RWPE2 (cell line): ENCODE measurements at places on chromosomes 13 and 19.

DNA sequence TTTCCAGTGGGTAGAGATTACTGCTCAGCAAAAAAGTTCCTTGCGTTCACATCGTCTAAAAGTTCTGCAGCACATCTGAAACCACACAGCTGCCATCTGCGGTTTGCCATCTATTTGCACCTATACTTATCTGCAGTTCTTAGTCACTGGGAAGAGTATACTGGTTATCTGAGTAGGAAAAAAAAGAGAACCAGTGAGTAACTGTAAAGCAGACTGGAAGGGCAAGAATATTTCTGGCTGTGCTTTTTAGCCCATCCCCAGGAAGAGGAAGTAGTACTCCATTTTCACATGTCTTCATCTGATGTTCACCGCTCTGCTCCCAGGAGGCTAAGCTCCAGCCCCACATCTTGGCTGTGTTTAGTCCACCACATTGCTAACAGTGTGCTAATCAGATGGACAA, 35.6 kb downstream of the EFNB2 start:
- H3K4me1 ChIP-seq: peaks cover 22% of the 10 kb centered on the region
- no peak overlapping the region for H3K4me3 ChIP-seq
- H3K36me3 ChIP-seq: peaks cover 95% of the 10 kb centered on the region
- no peak for DNase-seq
- no peak overlapping the region for H3K27ac ChIP-seq

- no peaks in the 10 kb centered on the region for H3K27me3 ChIP-seq
- no peak for DNase-seq
- no peak overlapping the region for H3K4me3 ChIP-seq
- H3K27ac ChIP-seq: no peak overlapping the region
Measured at GRCh38 chr19:31519908-31520307, 170.7 kb upstream of the TSHZ3 start.

GRCh38 chr19:30135797-30136196, 193.8 kb downstream of the URI1 start:
- H3K27ac ChIP-seq: no peak overlapping the region
- DNase-seq: no peak
- H3K36me3 ChIP-seq: no peaks in the 10 kb centered on the region

GRCh38 chr13:26759907-26760831, at the start of gene GPR12:
GPR12 (minus strand) TSS chr13:26760786; CDS start chr13:26759827, 959 bp downstream.
- no peaks in the 10 kb centered on the region for H3K36me3 ChIP-seq
- no peak within 1 kb of the TSS for H3K4me3 ChIP-seq
- no peak for DNase-seq
- H3K27ac ChIP-seq: no peak within 1 kb of the TSS

GRCh38 chr19:19064811-19065745, 1.3 kb downstream of the SLC25A42 start:
- H3K36me3 ChIP-seq: no peaks in the 10 kb centered on the region
- H3K27ac ChIP-seq: no peak overlapping the region
- H3K27me3 ChIP-seq: no peaks in the 10 kb centered on the region
- peaks cover 4% of the 10 kb centered on the region for H3K4me1 ChIP-seq
- DNase-seq: no peak

GRCh38 chr13:27296496-27296895, 25.9 kb downstream of the RASL11A start:
- H3K4me1 ChIP-seq: no peaks in the 10 kb centered on the region
- DNase-seq: no peak
- no peaks in the 10 kb centered on the region for H3K36me3 ChIP-seq
- no peaks in the 10 kb centered on the region for H3K27me3 ChIP-seq
- H3K27ac ChIP-seq: no peak overlapping the region

DNA sequence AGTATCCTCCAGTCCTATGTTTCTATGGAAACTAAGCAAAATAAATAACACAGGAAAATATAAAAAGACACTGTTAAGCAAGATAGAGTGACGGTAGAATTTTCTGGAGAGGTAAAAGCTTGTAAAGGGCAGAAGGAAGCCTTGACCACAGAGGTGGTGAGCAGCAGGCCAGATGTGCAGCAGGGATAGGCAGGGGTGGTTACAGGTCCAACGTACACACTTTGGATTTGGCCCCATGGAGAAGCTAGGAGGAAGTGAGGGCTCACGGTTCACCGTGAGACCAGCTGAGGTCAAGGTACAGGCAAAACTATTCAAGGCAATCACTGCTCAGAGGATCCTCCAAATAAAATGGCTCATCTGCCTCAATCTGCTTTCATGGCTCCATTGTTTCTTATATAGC, 242.8 kb downstream of the B3GLCT start:
- no peaks in the 10 kb centered on the region for H3K27me3 ChIP-seq
- no peak for DNase-seq
- no peaks in the 10 kb centered on the region for H3K4me1 ChIP-seq
- H3K36me3 ChIP-seq: no peaks in the 10 kb centered on the region
- H3K4me3 ChIP-seq: no peak overlapping the region
- H3K27ac ChIP-seq: no peak overlapping the region

GRCh38 chr19:15475611-15476010, 3.7 kb downstream of the PGLYRP2 start:
- no peak for DNase-seq
- no peaks in the 10 kb centered on the region for H3K4me1 ChIP-seq
- peaks cover 5% of the 10 kb centered on the region for H3K27me3 ChIP-seq
- H3K27ac ChIP-seq: no peak overlapping the region
- H3K36me3 ChIP-seq: no peaks in the 10 kb centered on the region
- H3K4me3 ChIP-seq: no peak overlapping the region

DNA sequence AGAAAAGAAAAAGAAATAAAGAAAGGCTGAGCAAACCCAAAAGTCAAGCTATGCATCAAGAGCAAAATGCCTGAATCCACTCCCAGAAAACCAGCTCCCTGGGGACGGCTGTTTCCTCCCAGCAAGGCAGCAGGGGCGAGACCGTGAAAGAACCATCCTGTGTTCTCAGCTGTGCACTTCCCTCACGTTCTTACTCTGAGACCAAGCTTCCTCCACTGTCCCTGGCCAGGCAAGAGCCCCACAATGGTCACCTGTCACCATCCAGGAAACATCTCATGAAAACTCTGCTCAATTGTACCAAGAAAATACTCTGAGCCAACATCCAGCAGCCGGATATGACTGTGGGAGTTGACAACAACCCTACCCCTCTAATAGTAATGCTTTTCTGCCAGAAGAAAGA, 22.9 kb downstream of the RAB20 start:
- no peaks in the 10 kb centered on the region for H3K36me3 ChIP-seq
- H3K27ac ChIP-seq: no peak overlapping the region
- H3K4me3 ChIP-seq: no peak overlapping the region

DNA sequence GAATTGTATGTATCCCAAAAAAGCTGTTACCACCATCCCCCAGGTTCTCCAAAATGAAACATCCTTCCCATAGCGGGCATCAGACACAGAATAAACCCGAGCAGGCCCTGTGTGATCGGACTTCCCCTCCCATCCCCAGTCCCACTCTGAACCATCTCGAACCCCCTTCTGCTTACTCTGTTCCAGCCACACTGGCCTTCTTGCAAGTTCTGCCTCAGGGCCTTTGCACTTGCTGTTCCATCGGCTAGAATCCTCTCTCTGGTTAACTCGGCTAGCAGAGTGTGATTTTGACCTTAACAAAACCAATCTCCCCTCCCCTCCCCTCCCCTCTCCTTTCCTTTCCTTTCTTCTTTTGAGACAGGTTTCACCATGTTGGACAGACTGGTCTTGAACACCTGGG, 15.7 kb downstream of the AP2S1 start:
- DNase-seq: no peak
- H3K4me3 ChIP-seq: no peak overlapping the region
- peaks cover 25% of the 10 kb centered on the region for H3K36me3 ChIP-seq
- no peaks in the 10 kb centered on the region for H3K27me3 ChIP-seq
- no peak overlapping the region for H3K27ac ChIP-seq
- H3K4me1 ChIP-seq: peaks cover 4% of the 10 kb centered on the region

GRCh38 chr19:17095141-17095919, 19.8 kb downstream of the MYO9B start:
- H3K27me3 ChIP-seq: no peaks in the 10 kb centered on the region
- H3K27ac ChIP-seq: no peak overlapping the region
- H3K36me3 ChIP-seq: 0 out of 2 replicates have a peak, but pooled peaks cover 4% of the 10 kb centered on the region

DNA sequence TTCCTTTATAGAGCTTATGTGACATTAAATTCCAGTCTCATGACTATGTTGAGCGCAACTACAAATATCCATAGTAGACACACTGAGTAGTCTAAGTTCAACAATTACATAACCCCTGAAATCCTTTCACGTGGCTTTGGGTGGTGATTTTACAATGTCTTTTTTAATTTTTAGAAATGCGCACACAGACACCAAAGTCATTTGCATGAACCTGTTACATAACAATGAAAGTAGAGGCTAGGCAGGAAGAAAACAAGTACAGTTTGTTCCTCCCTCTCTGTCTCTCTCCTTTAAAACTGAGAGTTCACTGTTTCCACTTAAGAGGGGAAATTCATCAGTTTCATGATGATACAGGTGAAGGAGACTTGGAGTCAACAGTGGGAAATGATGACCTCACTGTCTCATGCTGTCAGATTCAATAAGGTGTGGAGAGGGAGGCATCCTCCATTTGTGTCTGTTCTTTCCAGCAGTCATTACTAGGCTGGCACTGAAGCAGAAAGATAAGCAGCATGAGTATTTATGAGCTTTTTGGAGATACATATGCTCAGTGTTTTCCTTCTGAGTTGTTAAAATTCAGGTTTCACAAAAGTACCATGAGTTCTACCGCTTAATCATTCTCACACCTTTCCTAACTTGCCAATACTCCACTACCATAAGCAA, 201.8 kb downstream of the LHFPL6 start:
- no peaks in the 10 kb centered on the region for H3K36me3 ChIP-seq
- H3K4me1 ChIP-seq: no peaks in the 10 kb centered on the region
- H3K27ac ChIP-seq: no peak overlapping the region
- H3K27me3 ChIP-seq: no peaks in the 10 kb centered on the region

DNA sequence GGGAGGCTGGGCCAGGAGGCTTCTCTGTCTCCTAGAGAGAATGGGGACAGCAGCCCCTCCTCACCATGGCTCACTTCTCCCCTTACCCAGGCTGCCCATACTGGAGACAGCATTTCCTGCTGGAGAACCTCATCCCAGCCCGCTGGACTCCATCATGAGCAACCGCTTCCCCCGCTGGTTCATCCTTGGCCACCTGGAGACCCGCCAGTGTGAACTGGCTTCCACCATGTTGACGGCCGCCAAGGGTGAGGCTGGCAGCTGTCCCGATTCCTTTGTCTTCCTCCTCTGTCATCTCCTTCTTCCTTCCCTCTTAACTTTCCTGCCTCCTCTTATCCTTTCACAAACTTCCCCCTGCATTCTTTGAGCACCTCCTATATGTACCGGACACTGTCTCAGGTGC, 28.0 kb downstream of the ZSWIM4 start:
- no peak for DNase-seq
- H3K27ac ChIP-seq: peak overlapping the region; percentile 76
- H3K4me3 ChIP-seq: no peak overlapping the region
- no peaks in the 10 kb centered on the region for H3K27me3 ChIP-seq
- H3K36me3 ChIP-seq: peaks cover 27% of the 10 kb centered on the region

GRCh38 chr19:39906820-39907611, 27.4 kb downstream of the FCGBP start:
- no peaks in the 10 kb centered on the region for H3K36me3 ChIP-seq
- DNase-seq: no peak
- H3K4me3 ChIP-seq: no peak overlapping the region

DNA sequence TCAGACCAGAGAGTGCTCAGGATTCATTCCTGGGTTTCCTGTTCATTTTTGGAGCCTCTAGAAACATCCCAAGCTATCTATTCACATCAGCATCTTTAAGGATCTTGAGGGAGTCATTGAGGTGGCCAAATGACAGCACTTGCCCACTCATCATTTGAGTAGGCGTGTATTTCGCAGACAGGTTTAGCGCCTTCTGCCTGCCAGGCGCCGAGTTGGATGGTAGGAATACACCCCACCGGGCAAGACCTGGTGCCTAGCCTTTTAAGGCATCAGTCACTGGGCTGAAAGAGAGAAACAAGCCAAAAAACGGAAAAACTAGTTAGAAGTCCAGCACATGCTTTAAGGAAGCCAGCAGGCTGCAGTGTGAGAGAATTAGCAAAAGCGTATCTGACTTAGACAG, 33.8 kb downstream of the PEX11G start:
- no peak overlapping the region for H3K4me3 ChIP-seq
- peaks cover 3% of the 10 kb centered on the region for H3K4me1 ChIP-seq
- no peak for DNase-seq
- H3K36me3 ChIP-seq: peaks cover 85% of the 10 kb centered on the region

DNA sequence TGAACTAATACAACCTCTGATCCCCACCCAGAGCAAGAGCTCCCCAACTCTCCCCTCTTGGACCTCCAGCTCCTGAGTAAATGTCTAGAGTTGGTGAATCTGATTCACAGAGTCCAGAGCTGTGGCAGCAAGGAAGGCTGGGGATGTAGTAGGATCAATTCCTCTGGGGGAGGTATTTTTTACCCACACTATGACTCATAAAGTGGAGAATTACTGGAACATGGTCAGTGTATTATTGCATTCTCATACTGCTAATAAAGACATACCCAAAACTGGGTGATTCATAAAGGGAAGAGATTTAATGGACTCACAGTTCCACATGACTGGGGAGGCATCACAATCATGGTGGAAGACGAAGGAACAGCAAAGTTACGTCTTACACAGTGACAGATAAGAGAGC, 496.7 kb downstream of the EFNB2 start:
- DNase-seq: no peak
- H3K4me1 ChIP-seq: peaks cover 5% of the 10 kb centered on the region
- H3K36me3 ChIP-seq: no peaks in the 10 kb centered on the region
- no peaks in the 10 kb centered on the region for H3K27me3 ChIP-seq

- no peak overlapping the region for H3K27ac ChIP-seq
- H3K36me3 ChIP-seq: no peaks in the 10 kb centered on the region
- H3K4me3 ChIP-seq: no peak overlapping the region
- H3K27me3 ChIP-seq: no peaks in the 10 kb centered on the region
Measured at GRCh38 chr19:7247155-7247554, 47.1 kb downstream of the INSR start.

DNA sequence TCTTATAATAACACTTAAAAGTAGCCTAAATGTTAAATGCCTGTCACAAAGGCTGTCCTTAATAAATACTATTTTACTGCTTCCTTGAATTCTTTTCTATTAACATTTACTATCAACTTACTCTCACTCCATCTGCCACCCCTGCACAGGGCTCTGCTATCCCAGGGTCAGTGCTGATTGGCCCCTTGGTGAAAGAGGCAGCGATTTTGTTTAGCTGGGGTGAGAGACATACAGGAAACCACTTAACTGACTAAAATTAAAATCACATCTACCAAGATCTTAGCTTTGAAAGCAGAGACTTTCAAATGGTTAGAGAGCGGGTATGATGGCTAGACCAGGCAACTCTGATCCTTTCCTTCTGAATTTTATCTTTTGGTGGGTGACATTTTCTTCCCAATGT, 149.9 kb upstream of the HTR2A start:
- no peaks in the 10 kb centered on the region for H3K36me3 ChIP-seq
- H3K27ac ChIP-seq: no peak overlapping the region
- H3K27me3 ChIP-seq: no peaks in the 10 kb centered on the region
- H3K4me3 ChIP-seq: no peak overlapping the region
- no peaks in the 10 kb centered on the region for H3K4me1 ChIP-seq

GRCh38 chr19:16895467-16896145, 6.8 kb downstream of the F2RL3 start:
- H3K4me3 ChIP-seq: no peak overlapping the region
- no peak for DNase-seq
- H3K4me1 ChIP-seq: no peaks in the 10 kb centered on the region
- H3K27ac ChIP-seq: no peak overlapping the region
- no peaks in the 10 kb centered on the region for H3K27me3 ChIP-seq
